Mesothelial cell of epicardium (in vitro differentiated cells): ENCODE measurements at places on chromosomes 11 and 22. TPM values are rescaled to one million over a fixed set of nuclear protein-coding genes. Genes with fewer than 3 reads are reported as not detected.

TRIM64 gene
- total RNA-seq, result not detected in 3 replicates

CHEK2 gene
- total RNA-seq, result 22.9 to 25.0 TPM (median 24.2 TPM) in 3 replicates

CRYBB2 gene
- total RNA-seq, result not detected in 3 replicates

DNA sequence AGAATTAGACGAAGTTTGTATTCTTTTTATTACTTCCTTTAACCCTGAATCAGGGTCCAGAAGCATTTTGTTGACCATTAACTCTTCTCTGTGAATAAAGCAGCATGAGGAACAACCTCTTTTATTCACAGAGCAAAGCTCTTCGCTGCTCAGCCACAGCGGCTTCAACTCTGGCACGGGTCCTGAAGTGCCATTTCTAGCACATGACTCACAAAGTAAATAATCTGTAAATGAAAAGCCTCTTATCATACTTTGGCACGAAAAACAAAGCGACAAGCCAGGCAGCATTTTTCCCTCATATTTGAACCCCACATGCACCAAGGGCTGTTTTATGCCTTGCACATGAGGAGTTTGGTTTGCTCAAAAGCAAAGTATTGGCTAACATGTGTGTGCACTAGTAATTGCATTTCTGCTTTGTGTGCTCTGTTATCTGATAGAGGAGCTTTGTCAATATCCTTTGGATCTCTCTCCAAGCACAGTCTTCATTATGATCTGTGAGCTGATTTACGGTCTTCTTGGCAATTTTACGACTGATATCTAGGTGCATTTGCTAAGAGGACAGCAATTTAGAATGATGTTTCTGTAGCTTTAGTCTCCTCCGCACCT lies 33.0 kb upstream of the APOBEC3A start:
- no peak for DNase-seq

DNA sequence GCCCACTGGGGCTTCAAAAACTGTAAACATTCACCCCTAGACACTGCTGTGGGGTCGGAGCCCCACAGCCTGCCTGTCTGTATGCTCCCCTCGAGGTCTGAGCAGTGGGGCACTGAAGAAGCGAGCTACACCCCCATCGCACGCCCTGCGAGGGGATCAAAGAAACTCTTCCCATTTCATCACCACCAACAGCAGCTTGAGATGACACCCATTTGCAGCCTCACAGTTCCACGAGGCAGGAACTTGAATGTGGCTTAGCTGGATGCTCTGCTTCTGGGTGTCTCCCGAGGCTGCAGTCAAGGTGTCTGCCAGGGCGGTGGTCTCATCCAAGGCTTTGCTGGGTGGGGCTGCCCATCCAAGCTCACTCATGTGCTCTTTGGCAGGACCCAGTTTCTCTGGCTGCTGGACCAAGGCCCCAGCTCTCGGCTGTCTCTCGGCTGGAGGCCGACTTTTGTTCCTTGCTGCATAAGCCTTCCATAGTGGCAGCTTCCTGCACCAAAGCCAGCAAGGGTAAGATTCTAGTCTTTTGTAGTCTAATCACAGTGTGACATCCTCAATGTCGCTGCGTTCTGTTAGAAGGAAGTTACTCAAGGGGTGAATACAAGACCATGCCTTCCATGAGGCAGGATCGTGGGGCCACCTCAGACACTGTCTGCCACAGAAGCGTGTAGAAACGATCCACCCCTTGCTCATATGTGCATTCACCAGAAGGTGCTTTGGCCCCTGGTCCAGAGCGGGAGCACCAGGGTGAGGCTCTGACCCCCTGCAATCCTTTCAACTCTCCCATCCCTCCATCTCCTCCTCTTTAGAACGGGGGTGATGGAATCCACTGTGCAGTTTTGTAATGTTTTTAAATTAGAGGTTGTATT lies 46.2 kb upstream of the SEPTIN5 start:
- DNase-seq, result no peak

GRCh38 chr22:32030518-32031247 lies 12.4 kb upstream of the SLC5A1 start:
- DNase-seq, result no peak

- no peak for DNase-seq
Observed at GRCh38 chr11:133746663-133747306, 98.5 kb downstream of the SPATA19 start.

- DNase-seq, result no peak
Observed at GRCh38 chr22:42855721-42856120, 1.4 kb downstream of the ARFGAP3 start.

DNA sequence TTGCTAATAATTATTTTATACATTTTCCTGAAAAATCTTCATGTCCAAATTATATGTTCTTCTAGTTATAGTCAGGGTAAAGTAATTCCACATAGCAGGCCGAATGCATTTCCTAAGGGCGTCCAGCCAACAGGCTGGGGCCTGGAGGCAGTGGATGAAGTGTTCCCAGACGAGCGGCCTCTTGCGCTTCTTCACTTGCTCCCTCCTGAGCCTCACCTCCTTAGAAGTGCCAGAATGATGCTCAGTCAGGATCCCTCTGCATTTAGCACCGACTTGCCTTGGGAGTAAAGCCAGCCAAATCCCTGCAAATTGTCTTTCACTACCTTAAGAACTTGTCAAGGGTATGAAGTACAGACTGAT lies 1.5 kb downstream of the OLFML1 start:
- DNase-seq, result no peak

DNA sequence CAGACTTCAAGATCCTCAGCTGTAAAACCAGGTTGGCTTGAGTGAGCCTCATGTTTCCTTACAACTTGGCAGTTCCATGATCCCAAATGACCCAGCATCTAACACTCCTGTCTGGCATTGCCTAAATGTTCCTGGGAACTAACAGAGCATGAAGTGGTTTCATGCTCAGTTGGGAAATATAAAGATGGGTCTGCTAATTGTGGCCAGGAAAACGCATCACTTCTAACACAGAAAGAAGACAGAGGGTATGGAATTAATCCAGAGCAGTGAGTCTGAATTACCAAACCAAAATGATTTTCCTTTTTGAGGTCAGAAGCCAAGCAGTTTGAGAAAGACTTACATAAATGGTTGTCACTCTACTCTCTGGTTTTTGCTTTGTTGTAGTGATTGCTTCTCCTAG lies 60.5 kb upstream of the MMP13 start:
- no peak for DNase-seq
